H4 (cell line): ENCODE measurements at places on chromosomes 12 and 14. TPM values are rescaled to one million over a fixed set of nuclear protein-coding genes. Genes with fewer than 3 reads are reported as not detected.

- no peak for DNase-seq
Measured at GRCh38 chr14:93286212-93286890, 46.5 kb downstream of the BTBD7 start.

Gene PRH2
- not detected in 2 replicates for total RNA-seq

Gene TGM1
- total RNA-seq, result 0.12 and 0.74 TPM in 2 replicates

Gene SOX5
- total RNA-seq, result 2.5 and 5.4 TPM in 2 replicates

DNA sequence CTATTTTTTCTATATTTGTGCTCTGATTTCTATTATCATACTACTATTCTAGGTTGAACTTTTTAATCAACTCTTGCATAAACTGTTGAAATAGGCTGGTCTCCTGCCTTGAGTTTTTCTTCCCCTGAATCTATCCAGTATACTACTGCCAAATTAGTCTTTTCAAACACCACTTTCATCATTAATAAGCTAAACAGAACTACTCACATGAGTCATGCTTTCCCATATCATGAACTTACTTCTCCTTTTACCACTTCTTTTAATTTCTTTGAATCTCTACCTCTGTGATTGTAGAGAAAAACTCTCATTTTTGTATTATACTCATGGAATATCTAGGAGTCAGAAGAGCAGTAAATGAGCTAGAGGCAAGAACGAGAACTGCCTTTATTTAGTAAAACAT lies 340.3 kb upstream of the PDE3A start:
- DNase-seq, result no peak

GRCh38 chr12:15697201-15697600 lies 92.0 kb downstream of the EPS8 start:
- no peak for DNase-seq

Gene CLEC4D
- not detected in 2 replicates for total RNA-seq

- no peak for DNase-seq
Measured at GRCh38 chr14:56730538-56731145, 79.6 kb downstream of the OTX2 start.

Gene NPAS3
- 2.6 and 4.2 TPM in 2 replicates for total RNA-seq

Gene NIN
- 12.2 and 12.7 TPM in 2 replicates for total RNA-seq
